Head of caudate nucleus (tissue), 42 donors: ENCODE measurements at places on chromosomes 6 and 20.

DNA sequence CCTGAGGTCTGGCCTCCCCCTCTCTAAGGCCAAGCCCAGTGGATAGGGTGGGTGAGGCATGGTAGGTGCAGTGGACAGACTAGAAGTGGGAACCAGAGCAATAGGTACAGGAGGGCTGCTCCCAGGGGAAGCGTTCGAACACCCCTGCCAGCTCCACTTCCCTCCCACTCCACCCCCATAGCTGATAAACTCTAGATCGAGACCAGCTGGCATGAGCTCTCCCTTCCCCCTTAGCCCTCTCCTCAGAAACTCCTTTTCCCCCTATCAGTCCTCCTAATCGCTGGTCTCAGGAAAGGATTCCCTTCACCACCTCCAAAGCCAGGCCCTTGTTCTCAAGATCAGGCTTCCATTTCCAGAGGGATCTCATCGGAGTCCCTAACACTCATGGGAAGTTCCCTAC, 6.0 kb upstream of the FAM83C start:
- no peak for DNase-seq

- DNase-seq: no peak
Observed at GRCh38 chr6:109255946-109256640, 126.2 kb downstream of the CD164 start.

- no peak for DNase-seq
Observed at GRCh38 chr20:5088688-5089087, 31.1 kb downstream of the PCNA start.

DNA sequence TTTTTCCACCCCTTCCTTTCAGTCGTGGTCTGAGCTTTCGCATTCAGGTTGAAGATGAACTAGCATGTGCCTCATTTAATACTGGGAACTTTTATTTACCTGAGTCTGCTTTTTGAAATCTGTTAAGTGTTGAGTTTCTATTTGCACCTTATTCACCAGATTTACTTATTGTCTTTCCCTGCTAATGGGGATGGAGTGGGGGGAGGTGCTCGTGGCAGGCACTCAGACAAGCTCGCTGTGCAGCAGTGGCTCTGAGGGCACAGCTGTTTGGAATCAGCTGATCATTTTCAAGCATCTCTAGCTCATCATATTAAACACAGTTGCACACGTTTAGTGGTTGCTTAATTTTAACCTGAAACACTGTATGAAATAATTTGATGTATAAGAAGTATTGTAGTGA, 35.6 kb downstream of the UTRN start:
- DNase-seq: no peak

DNA sequence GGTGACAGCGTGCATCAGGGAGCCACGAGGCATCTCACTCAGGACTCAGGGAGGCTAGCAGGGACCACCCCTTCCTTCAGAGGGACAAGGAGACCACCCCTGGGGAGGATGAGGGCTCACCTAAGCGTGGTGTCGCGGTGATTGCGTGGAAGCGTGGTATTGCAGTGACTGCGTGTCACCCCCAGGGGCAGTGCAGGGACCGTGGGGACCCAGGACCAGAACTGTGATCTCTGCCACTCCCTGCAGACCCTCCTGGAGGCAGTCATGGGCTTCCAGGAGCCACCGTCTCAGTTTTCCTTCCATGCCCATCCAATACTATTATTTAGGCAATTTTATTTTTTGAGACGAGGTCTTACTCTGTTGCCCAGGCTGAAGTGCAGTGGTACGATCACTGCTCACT, 147.1 kb downstream of the TAF4 start:
- DNase-seq: no peak

DNA sequence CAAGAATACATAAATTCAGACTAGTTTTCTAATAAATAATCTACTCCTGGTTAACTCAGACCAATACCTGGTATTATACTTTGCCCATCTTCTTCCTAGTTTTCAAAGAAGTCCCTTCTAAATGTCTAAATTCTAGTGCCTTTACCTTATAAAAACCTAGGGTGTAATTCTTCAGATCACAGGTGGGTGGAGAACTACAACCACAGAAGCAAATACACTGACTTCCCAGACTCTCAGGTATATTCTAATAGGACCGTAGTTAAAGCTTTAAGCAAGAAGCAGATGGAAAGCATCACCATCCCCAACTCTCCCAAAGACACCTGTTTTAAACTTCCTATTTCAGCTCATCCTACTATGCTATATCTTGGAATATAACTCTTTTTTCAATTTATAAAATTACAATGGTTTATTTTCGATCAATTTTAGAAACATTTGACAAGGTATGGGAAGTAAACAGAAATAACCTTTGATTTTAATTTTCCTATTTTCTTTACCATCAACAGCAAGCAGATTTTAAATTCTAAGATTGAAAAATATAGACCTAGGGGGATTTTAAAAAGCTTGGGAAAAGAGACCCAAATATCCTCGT, 15.8 kb downstream of the MAN1A1 start:
- DNase-seq: no peak

DNA sequence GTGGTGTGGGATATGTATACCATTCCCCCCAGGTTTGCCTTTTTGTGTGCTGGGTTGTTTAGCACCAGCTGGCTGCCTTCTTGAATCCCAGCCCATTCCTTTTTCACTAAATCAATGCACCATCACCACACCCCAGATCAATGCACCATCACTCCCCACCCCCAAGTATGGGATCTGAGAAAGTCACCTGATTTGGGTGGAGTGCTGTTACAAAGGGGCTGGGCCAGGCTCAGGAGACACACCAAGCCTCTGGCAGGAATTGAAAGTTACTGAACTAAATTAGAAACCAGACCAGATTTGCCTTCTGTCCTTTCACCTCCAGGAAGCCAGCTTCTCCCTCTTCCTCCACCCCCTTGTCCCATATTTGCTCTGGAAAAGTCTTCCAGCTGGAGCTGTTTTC, 19.6 kb upstream of the PKHD1 start:
- DNase-seq: no peak

GRCh38 chr20:23534801-23535593, 33.3 kb downstream of the CST9L start:
- DNase-seq: no peak

GRCh38 chr6:167789358-167789757, 37.4 kb upstream of the AFDN start:
- DNase-seq: no peak

GRCh38 chr6:1188199-1188598, 123.7 kb upstream of the FOXQ1 start:
- DNase-seq: no peak

- DNase-seq: no peak
Observed at GRCh38 chr20:48482790-48483189, 345.0 kb downstream of the PREX1 start.

GRCh38 chr6:156231026-156231765, 546.0 kb upstream of the ARID1B start:
- DNase-seq: no peak

- DNase-seq: no peak
Observed at GRCh38 chr6:113924312-113924723, 46.6 kb downstream of the HDAC2 start.

DNA sequence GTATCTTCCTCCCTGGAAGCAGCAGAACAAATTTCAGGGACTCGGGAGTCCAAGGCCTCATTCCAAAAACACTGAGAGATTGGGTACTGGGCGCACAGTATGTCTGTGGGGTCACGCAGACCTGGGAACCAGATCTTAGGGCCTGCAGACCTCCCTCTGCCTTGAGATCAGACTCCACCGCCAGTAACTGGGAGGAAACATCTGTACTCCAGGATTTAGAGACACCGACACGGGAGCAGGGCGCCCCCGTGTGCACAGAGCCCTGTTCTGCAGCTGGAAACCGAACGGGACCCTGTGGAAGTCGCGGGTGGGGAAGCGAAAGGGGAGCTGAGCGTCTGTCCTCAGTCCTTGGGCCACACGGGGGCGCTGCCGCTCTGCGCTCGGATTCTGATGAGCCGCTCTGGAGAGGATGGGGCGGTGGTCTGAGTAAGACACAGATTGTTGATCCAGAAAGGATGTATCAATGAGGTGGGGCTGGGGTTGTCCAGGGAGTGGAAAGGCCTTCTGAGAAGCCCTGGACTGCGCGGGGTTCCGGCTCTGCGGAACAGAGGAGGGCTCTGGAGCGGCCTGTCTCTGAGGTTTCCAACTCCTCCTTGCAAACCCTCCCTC, 35.7 kb upstream of the HLA-E start:
- peak; percentile 83 for DNase-seq

DNA sequence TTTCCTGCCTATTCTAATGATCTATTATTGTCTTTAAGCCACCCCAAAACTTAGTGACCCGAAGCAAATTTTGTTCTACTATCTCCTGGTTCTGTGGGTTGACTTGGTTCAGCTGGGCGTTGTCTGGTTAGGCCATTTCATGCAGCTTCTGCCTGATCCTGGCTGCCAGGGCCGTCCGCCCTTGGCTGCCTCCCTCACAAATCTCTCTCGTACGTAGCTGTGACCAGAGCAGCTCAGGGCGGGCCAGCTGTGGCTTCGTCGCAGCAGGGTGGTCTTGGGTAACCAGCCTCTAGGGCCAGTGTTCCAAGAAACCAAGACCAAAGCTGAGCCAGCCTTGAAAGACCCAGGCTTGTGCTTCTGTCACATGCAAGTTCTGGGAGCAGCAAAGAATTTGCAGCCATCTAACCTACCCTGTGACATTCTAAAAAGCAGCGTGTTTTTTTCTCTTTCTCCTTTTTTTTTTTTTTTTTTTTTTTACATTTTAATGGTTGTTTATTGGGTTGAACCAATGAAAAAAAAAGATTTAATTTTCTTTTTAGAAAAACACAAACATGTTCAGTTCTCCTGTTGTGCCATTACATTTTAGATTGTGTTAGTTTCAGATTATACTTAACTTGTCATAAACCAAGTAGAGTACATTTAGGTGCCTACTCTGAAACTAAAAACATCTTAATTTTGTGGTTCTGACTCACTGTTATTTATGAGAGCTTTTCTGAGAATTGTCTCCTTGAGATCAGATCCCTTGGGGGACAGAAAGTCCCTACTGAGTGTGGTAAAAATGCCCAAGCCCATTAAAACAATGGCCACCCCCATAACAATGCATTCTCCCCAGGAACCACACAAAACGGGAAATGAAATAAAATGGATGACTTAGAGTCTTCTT, 83.9 kb downstream of the ZDHHC14 start:
- DNase-seq: no peak

GRCh38 chr20:51140671-51141070, 117.8 kb upstream of the KCNG1 start:
- no peak for DNase-seq

- no peak for DNase-seq
Observed at GRCh38 chr20:16709017-16709416, 20.8 kb upstream of the SNRPB2 start.

GRCh38 chr6:84967389-84967788, 203.0 kb upstream of the TBX18 start:
- DNase-seq: no peak

DNA sequence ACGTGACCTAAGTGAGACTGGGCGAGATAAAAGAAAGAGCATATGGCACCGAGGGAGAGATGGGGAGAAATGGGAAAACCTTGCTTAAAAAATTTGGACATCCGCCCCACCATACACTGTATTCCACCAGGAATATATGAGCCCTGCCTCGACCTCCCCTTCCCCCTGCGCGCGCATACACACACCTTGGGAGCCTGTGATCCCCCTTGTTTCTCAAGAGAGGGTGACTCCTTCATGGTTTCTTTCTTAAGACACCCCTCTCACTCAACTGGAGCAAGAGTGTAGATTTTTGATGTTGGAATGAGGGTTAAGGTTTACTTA, 480 bp downstream of the ABCF1 start:
- no peak for DNase-seq

- no peak for DNase-seq
Observed at GRCh38 chr6:140346428-140346827, 972.0 kb upstream of the CITED2 start.

GRCh38 chr6:156912431-156912830, 135.3 kb downstream of the ARID1B start:
- DNase-seq: no peak

GRCh38 chr6:30889921-30890645, 5.8 kb downstream of the DDR1 start:
- DNase-seq: peak; percentile 85

DNA sequence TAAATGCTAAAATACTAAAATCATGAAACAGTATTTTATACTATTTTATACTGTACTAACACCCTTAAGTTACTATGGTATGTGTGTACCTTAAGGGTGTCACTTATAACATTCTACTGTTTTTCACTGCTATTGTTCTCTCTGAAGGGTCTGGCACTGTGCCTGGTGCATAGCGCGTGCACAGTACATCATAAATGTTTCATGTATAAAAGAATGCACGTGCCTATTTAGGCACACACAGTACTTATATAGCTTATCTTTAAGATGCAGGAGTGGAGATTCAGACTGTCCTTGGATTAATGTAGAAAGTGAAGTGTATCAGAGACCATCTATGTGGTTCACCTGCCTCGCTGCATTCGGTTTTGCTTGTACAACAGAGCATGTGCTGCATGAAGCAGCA, 64.0 kb upstream of the SGK1 start:
- no peak for DNase-seq

DNA sequence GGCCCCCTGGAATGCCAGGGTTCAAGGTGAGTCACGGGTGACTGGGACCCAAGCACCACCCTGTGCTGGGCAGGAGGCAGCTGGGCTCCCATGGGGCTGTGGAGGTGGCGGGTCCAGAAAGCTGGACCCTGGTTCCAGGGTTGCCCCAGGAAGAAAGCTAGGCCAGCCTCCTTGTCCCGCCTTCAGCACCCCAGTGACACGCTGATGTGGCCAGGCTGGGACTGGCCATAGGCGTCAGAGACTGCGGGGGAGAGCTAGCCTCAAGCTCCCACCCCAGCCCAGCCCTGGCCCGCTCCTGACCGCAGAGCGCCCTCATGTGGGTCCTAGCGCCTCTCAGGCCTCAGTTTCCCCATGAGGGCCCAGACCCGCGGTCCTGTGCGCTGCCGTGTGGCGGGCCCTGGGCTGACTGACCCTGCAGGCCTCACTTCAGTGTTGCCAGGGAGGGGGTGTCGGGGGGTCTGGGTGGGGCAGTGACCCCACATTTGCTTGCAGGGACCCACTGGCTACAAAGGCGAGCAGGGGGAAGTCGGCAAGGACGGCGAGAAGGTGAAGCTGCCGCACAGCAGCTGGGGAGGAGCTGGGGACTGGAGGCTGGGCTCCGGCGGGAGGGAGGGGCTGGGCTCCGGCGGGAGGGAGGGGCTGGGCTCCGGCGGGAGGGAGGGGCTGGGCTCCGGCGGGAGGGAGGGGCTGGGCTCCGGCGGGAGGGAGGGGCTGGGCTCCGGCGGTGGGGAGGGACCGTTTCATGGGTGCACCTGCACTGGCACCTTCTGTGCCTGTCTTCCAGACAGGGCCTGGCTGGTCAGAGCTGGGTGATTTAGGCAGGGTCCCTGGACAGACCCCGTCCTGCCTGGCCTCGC, 7.9 kb downstream of the COL9A3 start:
- DNase-seq: no peak

- DNase-seq: no peak
Observed at GRCh38 chr6:99522531-99522930, 7.3 kb upstream of the USP45 start.

DNA sequence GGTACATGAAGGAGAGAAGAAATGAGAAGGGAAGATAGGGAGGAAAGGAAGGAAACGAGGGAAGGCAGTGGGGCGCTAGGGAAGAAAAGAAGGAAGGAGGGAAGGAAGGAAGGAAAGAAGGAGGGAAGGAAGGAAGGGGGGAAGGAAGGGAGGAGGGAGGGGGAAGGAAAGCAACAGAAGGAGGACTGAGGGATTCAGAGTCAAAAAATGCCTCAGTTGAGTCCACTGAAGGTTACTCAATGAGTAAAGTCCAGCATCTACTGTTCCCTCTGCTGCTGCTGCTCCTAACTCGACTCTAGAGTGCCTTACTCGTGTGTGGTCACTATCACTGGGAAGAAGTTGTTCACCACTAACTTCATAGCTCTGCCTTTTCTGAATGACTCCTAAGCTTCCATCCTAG, 33.8 kb downstream of the PHACTR1 start:
- DNase-seq: no peak

GRCh38 chr20:21154692-21155091, 28.8 kb downstream of the KIZ start:
- no peak for DNase-seq
